NCI-H1436 (cell line): ENCODE measurements at places on chromosomes 5 and 9.

DNA sequence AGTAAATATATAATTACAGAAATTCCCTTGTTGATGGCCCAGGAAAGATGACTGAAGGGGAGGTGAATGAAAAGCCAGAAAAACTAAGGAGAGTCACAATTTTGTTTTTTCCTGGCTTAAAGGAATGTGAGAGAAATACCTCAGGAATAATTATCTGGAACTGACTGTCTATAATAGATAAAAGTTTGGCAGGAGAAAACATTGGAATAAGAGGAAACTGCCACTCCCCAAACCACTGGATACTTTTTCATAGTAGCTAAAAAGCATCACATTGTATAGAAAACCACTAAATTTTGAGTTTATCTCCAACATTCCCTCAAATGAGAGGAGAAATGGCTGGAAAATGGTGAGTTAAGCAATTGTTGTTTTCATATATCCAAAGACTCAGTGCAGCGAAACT lies 326.0 kb downstream of the NPR3 start:
- no peak for DNase-seq

DNA sequence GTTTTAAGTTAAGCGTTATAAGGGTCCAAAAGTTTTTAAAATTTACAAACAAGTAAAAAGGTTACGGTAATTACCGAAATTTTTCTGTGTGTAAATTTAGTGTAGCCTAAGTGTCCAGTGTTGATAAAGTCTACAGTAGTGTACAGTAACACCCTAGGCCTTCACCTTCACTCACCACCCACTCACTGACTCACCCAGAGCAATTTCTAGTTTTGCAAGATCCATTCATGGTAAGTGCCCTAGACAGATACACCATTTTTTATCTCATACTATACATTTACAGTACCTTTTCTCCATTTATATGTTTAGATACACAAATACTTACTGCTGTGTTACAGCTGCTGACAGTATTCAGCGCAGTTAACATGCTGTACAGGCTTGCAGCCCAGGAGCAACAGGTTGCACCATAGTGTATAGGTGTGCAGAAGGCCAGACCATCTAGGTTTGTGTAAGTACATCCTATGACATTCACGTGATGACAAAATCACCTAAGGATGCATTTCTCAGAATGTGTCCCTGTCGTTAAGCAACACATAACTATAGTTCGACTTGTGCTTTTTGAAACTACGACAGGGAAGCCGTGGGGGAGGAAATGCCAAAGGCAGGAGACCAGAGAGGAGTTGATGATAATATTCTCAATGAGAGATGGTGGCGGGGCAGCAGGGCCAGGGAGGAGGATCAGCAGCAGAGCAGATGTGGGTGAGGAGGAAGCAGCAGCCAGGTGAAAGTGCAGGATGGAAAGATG lies 48.6 kb downstream of the PSMB7 start:
- DNase-seq = no peak

GRCh38 chr5:145509336-145510136 lies 325.6 kb downstream of the PRELID2 start:
- DNase-seq = peak; percentile 10

- DNase-seq = no peak
Observed at GRCh38 chr5:159343295-159344094, 13.2 kb upstream of the IL12B start.

GRCh38 chr9:9612270-9612669 lies 1000.5 kb downstream of the PTPRD start:
- peak; percentile 45 for DNase-seq

GRCh38 chr5:139682016-139682975 lies 34.1 kb downstream of the CXXC5 start:
- no peak for DNase-seq

DNA sequence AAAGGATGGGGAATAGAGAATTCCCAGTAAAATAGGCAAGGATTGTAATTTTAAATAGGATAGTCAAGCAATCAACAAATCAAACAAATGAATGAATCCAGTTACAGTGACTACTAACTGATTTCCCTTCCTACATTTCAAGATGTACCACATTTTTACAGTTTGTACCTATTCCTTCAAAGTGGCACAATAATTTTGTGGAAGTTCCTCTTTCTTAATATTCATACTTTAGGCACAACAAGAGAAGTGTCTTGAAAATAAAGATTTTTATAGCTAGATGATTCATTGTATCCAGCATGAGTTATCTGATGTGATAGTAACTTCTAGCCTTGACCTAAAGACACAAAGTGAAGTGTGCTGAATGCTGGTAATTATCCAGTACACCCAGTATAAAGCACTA lies 122.2 kb upstream of the ACOT12 start:
- DNase-seq = no peak

- peak; percentile 34 for DNase-seq
Observed at GRCh38 chr5:127313847-127314473, 23.4 kb downstream of the MEGF10 start.

DNA sequence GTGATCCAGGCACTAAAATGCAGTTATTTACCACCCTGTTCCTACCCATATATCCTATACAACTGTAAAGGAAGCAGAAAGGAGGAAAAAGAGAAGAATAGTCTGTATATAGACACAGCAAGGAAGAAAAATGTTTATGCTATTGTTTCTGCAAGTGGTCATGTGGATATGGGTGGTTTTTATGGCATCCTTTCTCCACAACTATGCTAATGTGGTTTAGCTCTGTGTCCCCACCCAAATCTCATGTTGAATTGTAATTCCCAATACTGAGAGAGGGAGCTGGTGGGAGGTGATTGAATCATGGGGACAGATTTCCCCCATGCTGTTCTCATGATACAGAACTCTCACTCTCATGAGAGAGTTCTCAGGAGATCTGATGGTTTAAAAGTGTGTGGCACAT lies 439.8 kb downstream of the ZSWIM6 start:
- no peak for DNase-seq

DNA sequence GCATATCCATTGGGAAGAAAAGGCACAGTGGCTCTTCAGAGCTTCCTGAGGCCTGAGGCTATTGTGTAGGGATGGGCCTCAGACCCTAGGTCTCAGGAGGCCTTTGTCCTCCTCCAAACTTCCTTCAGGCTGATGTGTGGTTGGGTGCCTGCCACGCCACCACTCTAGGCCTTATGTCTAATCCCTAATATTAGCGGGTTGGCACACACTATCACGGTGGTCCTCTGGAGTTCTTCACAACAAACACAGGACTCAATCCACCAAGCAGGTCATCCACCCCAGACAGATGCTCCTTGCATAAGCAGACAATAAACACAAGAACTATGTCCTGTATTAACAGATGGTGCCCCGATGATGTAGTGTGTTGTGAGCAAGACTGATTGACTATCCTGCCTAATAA lies 31.0 kb upstream of the FSTL4 start:
- no peak for DNase-seq

DNA sequence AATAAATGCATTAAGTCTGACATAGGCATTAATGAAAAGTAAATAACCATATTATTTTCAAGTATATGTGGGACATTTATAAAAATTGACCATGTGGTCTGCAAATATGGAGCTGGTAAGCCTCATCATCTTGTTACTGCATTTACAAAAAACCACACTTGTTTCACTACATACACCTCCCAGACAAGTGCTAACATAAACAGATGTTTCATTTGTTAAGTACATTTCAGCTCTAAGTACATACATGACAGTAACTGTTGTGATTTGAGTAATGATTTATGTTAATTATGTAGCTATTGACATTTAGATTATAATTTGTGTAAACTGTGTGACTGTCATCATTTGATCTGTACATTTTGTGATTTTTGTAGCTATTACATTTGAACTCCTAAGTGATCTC lies 13.9 kb downstream of the IDNK start:
- no peak for DNase-seq

GRCh38 chr9:108272349-108272899 lies 583.4 kb downstream of the ACTL7B start:
- peak; percentile 71 for DNase-seq

DNA sequence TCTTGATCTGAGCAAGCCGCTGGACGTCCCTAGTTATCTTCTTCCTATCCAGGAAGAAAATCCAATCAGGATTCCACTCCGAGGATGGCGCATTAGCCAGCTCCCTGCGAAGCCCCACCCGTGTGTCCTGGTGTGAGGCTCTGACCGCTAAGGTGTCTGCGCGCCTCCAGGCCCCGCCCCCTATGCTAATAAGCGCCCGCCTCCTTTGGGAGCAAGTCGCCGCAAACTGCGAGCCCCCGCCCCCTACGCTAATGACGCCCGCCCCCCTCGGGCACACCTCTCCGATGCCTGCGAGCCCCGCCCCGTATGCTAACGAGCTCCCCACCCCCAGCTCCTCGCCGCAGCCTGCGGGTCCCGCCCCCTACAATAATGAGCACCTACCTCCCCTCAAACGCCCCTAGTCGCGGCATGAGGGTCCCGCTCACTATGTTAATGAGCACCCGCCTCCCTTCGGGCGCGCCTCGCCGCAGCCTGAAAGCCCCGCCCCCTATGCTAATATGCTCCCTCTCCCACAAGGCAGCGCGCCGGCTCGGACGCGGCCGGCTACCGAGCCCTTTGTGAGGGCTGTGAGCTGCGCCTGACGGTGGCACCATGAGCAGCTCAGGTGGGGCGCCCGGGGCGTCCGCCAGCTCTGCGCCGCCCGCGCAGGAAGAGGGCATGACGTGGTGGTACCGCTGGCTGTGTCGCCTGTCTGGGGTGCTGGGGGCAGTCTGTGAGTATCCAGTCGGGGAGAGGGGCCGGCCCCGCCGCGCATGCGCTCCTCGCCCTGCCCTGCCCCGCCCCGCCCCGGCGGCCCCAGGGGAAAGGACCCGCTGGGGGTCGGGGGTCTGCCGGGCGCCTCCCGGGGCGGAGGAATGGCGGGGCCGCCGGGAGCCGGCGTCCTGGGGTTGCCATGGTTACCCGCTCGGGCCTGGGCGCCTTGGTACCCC lies at the start of gene CACFD1:
CACFD1 (plus strand) TSS at position 503 of the 929 bp plus-strand sequence; CDS start at position 592, 89 bp downstream.
- peak; percentile 97 for DNase-seq

DNA sequence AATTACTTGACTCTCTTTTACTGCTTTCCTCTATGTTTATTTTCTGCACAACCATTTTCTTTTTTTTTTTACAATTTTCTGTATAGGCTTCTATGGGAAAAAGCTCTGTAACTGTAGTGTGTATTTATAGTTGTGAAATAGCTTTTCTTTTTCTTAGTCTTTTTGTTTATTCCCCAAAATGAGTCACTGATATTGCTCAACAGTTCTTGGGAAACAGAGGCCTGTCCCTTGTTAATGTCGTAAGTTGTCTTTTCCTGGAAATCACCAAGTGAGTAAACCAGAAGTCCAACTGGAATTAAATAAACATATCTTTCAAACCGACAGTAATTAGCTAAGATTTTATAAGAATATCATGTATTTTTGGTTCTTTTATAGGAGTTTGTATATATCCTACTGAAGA lies 325.1 kb upstream of the PRR16 start:
- no peak for DNase-seq

DNA sequence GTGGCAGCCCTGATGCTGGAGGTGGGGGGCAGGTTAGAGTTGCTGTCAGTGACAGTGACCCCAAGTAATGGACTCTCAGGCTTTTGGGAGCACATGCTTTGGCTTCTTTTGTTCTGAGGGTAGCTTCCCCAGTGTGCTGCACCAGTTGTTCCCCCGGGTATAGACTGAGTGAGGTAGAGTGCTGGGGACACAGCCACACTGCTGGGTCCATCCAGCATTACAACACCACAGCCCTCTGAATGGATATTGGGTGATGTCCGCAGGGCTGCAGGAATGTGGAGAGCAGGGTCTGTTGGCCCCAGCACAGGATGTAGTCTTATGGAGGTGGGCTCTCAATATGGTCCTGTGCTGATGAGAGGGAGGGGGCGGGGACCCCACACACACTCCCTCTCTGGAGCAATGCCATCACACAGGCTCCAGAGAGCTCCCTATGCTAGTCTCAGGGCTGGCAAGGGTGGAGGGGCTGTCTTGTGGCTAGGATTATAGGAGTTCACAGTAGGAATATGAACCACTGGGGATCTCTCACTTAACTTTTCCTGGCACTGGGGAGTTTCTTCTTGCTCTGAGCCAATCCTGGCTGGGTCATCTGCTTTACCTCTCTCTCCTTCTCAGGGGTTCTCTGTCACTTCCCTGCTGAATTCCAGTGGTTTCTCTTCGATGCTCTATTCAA lies 20.7 kb downstream of the OSMR start:
- DNase-seq = no peak

- DNase-seq = no peak
Observed at GRCh38 chr9:109599131-109599530, 101.0 kb upstream of the PTPN3 start.

- peak; percentile 45 for DNase-seq
Observed at GRCh38 chr5:154196955-154197652, 6.6 kb downstream of the GALNT10 start.

DNA sequence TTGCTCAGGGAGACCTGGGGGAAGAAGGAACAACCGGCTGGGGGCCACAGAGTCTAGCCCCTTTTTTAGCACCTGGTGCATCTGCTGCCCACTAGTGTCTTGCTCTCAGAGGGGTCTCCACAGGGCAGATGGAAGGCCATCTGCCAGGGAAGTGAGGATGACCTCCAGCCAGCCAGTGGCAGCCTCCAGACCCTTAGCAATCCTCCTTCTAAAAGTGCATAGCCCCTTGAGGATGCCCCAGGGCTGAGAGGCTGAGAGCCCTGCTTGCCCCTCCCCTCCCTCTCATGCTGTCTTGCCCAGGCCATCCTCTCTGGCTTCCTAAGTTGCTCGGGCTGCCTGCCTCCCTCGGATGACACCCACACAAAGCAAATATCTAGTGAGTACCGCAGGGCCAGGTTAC lies 81.5 kb upstream of the PANK3 start:
- no peak for DNase-seq

DNA sequence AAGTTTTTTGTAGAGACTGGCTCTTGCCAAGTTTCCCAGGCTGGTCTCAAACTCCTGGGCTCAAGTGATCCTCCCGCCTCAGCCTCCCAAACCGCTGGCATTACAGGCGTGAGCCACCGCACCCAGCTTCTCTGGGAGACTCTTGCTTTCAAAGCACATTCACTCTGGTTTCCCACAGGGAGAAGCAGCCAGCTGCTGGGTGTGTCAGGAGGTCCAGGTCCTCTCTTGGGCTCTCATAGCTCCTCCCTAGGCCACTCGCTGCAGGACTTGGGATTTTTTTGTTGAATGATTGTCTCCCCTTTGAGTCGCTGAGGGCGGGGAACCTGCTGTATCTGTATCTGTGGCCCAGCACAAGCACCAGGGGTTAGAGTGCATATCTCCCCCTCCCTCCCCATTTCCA lies 68.4 kb upstream of the RAPGEF1 start:
- DNase-seq = no peak

- DNase-seq = no peak
Observed at GRCh38 chr5:156405988-156406387, 79.0 kb downstream of the SGCD start.

DNA sequence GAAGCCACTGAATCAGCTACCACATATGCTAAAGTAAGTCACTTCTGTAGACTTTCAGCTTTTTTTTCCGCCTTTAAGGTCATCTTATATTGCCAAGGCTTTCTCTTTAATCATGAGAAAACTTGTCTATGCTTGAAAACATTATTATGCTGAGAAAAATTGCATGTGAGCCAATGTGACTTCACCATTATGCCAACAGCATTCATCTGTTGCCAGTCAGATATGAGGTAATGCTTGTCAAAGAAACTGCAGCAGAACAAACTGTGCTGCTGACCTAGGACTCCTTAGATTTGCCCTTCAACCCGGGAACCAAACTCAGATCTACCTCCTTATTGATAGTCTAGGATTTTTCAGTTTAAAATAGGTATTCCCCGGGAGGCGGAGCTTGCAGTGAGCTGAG lies 34.3 kb downstream of the SLC44A1 start:
- DNase-seq = no peak

GRCh38 chr5:98330871-98331270 lies 442.6 kb upstream of the RGMB start:
- DNase-seq = no peak
